Left cardiac atrium (tissue), 4 donors: ENCODE measurements at places on chromosomes 11 and 22.
A peak's percentile ranks its signal among the peaks of the same experiment; 100 is the strongest.

DNA sequence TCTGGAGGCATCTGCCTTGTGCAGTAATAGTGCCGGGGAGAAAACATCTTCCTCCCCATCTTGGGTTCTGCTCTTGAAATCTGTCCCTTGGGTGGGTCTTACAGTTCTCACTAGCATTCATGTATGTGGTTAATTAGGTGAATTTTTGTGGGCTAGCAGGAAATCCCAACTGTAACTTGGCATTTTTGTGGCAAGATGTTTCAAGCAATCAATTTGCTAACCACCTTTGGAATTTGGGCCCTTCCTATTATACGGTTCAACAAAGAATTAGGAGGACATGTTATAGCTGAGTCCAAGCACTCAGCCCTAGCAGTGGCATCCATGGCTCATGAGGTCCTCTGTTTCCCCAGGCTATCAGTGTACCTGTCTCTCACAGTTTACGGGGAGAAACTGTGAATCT lies 89.1 kb upstream of the MTNR1B start:
- DNase-seq, result no peak

DNA sequence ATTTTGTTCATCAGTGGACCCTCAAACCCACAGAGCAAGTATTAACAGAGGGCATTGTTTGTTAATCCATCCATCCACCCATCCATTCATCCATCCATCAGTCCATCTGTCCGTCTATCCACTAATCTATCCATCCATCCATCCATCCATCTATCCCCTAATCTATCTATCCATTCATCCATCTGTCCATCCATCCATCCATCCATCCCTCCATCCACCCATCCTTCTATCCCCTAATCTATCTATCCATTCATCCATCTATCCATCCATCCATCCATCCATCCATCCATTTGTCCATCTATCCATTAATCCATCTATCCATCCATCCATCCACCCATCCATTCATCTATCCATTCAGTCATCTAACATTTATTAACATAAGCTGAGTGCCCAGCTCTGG lies 307.3 kb downstream of the MIAT start:
- DNase-seq, result no peak

DNA sequence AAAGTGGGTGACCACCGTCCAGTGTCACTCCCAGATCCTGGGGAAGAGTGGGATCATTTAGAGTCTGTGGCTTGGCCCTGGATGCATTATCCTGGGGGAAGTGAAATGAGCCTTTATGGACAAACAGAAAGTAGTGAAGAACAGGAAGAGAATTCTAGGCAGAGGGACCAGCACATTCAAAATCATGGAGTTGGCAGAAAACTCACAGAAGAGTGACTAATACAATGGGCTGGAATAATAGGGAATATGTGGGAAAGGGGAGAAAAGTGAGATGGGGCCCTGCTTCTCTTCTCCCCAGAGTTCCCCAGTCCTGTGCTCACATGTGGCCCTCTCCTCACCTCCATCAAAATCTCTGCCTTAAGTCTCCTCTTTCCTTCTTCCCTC lies 84.3 kb downstream of the CCDC81 start:
- no peak for DNase-seq

GRCh38 chr22:48580481-48580970 lies 1247.1 kb downstream of the BRD1 start:
- DNase-seq, result no peak

GRCh38 chr11:131687291-131688047 lies 317.1 kb downstream of the NTM start:
- no peak for DNase-seq

DNA sequence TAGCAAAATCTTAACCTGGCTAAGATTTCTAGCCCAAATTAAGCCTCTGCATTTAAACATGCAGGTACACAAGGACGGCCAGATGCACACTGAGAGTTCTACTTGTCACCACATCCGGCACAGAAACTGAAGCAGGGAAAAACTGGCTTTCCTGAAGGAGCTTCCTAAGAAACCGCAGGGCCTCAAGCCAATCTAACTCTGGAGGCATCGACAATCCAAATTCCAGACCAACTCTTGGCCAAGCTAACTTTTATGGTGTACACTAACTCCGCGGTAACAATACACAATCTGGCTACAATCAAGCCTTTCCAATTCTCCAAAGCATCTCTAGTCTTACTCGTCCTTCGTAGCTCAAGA lies 1.2 kb downstream of the MSANTD2 start:
- DNase-seq, result no peak

GRCh38 chr22:41656556-41656955 lies 32.1 kb downstream of the SNU13 start:
- DNase-seq, result no peak

DNA sequence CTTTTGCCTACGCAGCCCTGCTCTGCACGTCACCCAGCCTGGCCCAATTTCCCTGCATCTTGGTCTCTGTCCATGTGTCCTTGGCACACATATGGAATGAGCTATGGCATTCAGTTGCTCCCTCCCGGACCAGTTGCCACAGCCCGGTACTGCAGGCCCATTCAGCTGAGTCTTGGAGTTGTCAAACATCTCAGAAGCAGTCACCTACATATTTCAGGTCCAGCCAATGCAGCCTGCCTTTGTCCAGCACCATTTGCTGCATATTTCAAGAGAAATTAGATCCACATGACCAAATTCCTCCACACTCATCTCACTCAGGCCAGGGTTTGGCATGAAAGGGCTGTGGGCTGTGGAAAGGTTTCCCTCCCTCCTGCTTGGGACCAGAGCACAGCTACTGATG lies 76.8 kb downstream of the MN1 start:
- DNase-seq, result peak; percentile 7

GRCh38 chr11:119192111-119192510 lies 6.8 kb downstream of the NHERF4 start:
- no peak for DNase-seq

GRCh38 chr22:34410111-34410510 lies 489.8 kb upstream of the LARGE1 start:
- DNase-seq, result no peak

DNA sequence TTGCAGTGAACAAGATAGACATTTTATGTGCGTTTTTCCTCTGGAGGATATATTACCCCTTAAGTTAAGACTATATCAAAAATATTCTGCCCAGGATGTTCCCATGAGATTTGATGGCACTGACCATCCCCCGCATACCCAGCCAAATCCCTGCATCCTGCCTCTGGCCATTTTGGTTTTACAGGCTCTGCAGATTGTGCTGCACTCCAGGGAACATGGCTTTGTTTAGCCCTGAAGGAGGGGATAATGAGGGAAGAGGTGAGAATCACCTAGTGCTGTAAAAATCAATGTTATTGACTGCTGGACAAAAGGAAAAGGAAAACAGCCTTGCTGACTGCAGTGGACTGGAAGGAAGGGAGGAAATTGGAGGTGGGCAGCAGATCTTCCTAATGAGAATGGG lies 717.4 kb downstream of the DLG2 start:
- DNase-seq, result no peak

DNA sequence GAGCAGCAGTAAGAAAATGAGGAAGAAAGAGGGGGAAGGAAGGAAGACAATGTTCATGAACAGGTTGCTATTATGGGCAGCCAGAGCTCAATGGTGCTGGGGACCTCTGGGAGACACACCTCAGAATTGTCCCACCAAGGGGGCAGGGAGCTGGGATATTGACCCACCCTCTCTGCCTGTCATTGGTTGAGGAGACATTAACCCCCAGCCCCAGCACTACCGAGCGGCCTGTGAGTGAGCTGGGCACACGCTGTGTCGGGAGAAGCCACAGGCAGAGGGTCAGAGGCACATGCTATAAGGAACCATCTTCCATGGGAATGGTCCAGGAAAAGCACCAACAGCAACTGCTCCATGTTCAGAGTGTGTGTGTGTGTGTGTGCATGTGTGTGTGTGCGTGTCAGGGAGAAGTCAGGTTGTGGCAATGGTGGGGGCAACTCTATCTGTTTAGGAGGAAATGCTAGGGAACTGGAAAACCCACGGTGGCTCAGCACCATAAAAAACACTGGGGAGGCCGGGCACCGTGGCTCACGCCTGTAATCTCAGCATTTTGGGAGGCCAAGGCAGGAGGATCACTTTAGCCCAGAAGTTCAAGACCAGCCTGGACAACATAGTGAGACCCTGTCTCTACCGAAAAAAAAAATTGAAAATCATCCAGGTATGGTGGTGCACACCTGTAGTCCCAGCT lies 49.2 kb downstream of the CD6 start:
- no peak for DNase-seq

DNA sequence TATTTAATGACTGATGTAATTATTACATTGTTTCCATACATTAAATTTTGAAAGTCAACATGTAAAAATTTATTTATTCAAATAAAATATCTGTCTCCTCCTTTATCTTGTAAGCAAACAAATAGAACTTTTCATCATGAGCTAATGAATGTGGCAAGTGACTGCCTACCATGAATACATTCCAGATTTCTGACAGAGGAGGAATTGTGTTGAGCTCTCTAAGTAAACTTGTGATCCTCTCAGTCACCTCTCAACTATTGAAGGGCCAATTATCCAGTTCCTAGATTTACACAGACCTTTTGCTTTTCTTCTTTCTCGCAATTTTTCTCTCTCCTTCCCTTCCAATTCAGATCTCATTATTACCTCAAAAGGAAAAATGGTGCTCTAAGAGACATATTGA lies 21.5 kb downstream of the PRRG4 start:
- DNase-seq, result no peak

DNA sequence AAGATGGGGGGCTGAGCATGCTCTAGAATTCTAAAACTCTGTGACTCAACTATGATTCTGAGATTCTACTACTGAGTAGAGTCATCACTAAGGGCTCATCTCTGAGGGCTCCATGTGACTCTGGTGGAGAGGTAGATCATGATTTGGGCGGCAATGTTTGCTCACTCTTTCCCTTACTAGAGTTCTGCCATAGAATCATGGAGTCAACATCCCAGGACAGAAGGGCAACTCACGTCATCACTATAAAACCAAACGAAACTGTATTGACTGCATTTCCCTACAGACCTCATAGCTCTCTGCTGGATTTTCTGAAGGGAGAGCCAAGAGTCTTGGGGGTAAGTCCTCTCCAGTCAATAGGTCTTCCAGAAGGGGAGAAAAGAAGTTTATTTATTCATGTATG lies at the start of gene MS4A14:
Gene MS4A14 (plus strand): TSS at position 78 of the 400 bp plus-strand sequence. CDS start 120 bp downstream, at position 198.
- no peak for DNase-seq
